ENCODE measurements at places on chromosomes 16 and 17.

DNA sequence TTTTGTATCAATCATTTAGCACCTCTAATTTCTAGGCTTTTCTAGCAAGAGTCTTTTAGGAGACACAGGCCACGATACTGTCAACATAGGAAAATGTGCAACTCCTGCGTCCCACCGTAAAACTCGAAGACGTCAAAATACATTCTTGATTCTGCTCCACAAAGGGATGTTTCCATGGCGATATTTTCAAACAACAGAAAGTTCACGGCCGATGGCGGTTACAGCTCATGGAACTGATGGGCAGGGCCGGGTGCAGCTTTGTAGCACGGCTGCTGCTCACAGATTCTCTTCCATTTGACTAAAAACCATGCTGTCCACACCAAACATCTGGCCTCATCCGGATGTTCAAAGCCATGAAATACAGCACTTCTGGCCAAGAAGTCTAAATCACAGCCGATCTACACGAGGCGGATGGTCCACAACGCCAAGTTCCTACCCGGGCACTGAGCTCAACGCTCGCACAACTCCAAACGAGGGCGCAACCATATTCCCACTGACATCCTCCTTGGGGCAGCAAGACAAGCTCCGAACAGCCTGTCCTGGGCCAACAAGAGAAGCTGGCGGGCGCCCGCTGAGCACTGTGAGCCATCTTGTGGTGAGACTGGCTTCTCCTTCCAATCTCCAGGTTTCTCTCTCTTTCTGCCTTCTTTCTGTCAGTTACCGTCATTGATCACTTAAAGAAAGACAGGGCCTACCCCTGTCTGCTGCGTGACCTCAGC, 79.8 kb downstream of the ZNF778 start:
- no peak for DNase-seq

- DNase-seq, result no peak
These were observed 372.5 kb downstream of the CDH11 start for GRCh38 chr16:64749346-64749745.

DNA sequence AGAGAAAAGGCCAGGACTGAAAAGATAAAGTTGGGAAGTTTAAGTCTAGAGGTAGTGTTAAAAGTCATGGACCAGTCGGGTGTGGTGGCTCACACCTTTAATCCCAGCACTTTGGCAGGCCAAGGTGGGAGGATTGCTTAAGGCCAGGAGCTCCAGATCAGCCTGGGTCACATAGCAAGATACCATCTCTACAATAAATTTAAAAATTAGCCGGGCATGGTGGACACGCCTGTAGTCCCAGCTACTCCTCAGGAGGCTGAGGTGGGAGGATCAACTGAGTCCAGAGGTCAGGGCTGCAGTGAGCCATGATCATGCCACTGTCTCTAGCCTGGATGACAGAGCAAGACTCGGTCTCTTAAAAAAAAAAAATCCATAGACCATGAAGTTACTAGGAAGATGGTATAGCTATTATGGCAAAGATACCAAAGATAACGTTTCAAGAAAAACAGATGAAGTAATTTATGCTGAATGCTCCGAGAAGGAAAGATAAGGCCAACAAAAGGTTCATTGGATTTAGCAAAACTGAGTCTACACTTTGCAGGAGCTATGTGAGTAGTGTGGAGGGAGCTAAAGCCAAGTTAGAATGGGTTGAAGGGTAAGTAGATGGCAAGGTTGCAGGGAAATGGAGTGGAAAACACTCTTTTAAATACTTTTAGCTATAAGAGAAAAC, 11.7 kb downstream of the TRIM37 start:
- DNase-seq, result no peak

DNA sequence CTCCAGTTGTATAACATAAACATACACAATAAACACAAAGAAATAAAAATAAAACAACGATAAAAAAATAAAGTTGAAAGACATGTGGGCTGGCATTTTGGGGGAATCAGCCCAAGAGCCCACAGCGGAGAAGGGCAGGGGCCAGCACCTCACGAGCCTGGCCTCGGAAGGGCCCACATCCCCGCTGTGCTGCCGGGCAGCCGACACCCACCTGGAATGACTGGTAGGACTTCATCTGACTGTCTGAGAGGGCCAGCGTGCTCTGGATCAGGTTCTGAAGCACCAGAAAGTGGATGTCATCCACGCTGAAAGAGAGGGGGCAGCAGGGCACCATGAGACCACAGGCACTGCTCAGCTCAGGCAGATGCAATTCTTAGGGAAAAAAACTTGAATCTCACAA, 73.5 kb downstream of the GTF3C1 start:
- DNase-seq, result no peak

- no peak for DNase-seq
These were observed 2.2 kb upstream of the C17orf58 start for GRCh38 chr17:67998466-67998865.

DNA sequence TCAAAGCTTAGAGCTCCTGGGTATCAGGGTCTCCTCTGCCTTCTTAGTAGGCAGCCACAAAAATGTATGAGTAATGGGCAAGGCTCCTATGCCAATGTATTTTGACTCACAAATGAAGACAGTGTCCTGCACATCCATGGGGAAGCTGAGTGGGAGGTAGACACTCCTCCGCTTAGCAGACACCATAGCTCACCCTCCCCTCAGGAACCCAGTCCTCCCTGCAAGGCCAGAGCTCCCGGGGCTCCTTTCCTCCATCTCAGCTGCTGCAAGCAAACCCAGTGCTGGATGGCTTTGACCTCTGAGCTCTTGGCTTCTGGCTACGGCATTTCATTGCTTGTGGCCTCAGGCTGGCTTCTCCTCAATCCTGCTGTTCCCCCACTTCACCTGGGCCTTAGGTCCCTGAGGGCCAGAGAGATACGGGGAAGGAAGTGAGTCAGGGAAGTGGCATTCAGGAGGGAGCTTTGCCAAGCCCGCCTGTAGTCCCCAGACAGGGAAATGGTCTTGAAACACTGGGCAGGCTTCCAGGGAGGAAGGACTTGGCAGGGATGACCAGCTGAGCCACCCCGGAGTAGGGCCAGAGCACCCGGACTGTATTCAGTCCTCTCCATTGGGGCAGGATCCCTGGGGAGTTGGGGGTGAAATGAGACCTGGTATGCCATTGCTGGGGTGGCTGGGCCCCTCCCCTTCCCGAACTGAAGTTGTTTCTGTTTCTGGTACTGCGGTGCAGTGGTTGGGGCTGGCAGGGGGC, 4.5 kb downstream of the ABCC3 start:
- no peak for DNase-seq

- no peak for DNase-seq
These were observed 204.6 kb downstream of the STX8 start for GRCh38 chr17:9371019-9371418.
